ENCODE measurements at places on chromosomes 12 and 14.

- DNase-seq: no peak
These were observed 28.3 kb downstream of the PITPNM2 start for GRCh38 chr12:123122626-123123025.

GRCh38 chr12:112710414-112710813 is 81.1 kb upstream of the RPH3A start:
- DNase-seq: no peak

GRCh38 chr12:71069311-71069710 is 88.5 kb downstream of the TSPAN8 start:
- no peak for DNase-seq

GRCh38 chr14:69580009-69580577 is 5.4 kb upstream of the CCDC177 start:
- peak; percentile 37 for DNase-seq

- no peak for DNase-seq
These were observed 747.6 kb upstream of the LRFN5 start for GRCh38 chr14:40859055-40859454.

DNA sequence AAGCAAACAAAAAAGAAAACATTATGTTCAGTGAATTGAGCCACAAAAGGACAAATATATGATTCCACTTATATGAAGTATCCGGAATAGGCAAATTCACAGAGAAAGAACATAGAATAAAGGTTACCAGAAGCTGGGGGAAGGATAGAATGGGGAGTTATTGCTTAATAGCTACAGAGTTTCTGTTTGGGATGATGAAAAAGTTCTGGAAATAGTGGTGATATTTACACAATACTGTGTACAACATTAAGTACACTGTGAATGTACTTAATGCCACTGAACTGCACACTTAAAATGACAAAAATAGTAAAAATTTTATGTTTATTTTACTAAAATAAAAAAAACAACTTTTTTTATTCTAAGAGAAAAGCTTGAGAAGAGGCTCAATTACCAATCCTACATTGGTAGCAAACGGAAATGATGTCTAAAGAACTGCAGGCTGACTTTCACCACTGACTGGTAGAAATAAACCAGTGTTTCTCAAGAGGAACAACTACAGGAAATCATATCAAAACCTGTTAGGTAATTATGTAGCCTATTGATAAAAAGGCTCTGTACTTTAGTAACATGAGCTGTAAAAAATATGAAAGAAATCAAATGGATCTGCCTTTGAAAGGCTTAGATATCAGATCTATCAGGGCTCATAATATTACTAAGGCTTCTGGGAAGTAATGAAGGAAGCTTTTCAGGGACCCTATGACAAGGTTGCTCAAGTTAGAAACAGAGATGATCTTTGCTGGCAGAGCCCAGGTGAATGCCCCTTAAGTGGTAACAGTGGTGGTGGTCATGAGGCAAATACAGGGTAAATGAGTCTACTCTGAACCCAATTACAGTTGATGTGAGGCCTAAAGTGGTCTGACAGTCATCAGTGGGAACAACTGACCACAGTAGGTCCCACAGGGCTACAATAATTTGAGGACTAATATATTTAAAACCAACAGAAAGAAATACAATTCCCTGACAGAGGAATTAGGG is 41.3 kb downstream of the BAZ1A start:
- DNase-seq: no peak

GRCh38 chr14:92490239-92490959 is 23.2 kb upstream of the RIN3 start:
- no peak for DNase-seq

DNA sequence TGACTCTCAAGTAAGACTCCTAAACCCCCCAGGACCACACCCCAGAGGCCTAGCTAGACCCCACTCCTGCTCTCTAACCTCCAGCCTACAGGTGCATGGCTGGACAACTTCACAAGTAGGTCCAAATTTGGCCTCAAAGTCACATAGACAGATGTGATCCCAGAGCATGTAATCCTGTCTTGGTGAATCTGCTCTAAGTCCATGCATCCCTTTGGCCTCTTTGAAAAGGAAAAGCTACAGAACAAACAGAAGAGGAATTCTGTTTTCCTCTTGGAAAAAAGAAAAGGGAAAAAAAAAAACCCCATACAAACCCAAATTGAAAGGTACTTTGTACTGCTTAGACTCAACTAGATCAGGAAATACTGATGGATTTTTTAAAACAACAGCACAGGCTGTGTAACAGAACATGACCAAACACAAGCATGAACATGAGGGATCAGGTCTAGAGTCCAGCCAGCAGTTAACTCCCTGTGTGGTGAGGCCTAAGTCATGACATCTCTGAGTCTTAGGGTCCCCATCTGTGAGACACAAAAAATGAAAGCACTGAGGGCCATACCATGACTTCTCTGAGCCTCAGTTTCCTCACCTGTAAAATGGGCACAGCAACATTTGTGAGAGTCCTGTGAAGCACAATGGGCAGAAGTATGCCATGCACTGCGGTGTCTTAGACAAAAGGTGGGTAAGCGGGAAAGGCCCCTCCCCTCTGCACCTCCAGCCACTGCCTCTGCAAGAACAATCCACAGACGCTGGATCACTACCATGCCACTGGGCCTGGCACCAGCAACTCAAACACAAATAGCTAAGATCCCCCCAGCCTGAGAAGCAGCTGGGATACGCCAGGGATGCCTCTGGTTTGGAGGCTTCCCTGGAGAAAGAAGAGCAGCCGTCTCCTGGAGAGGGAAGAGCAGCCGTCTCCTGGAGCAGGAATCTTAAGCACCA is 9.9 kb downstream of the PITPNM2 start:
- no peak for DNase-seq

DNA sequence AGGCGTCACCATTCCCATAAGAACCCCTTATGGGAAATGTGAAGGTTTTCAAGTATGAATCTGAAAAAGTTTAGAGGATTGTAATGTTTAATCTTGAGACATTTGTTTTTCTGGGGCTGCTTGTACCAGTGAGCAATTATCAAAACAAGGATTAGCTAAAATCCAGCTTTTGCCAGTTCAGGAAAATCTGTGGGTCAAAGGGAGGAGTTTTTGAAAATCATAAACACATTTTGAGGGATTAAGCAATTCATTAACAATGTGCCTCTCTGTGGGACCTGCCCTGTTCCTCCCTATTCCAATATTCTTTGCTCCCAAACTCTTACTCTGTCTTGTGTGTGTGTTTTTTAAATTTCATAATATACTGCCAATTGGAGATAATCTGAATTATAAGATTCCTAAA is 11.7 kb upstream of the DAAM1 start:
- no peak for DNase-seq

- no peak for DNase-seq
These were observed 87.8 kb downstream of the DICER1 start for GRCh38 chr14:95069547-95069946.

- DNase-seq: no peak
These were observed 213.7 kb downstream of the PCNX1 start for GRCh38 chr14:71121001-71121400.

DNA sequence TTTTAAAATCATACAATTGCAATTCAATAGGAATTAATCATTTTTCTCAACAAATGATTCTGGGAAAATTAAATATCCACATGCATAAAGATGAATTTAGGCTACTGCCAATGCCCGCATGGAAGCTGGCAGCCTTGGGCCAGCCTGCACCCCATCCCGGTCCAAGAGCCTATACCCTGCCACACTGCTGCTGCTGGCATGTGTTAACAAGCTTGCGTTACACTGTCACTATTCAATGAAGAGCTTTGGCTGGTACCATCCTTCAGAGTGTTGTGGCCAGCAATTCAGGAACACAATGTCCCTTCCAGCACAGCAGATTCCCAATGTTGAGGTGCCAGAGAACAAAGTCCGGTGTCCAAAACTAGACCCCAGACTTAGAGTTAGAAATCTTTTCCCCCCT is 13.6 kb upstream of the TAS2R14 start:
- no peak for DNase-seq

- no peak for DNase-seq
These were observed 67.1 kb upstream of the KRR1 start for GRCh38 chr12:75578546-75578945.

- no peak for DNase-seq
These were observed 1.5 kb downstream of the CRIP1 start for GRCh38 chr14:105487986-105488777.

GRCh38 chr14:99734406-99735051 is 50.4 kb downstream of the CYP46A1 start:
- no peak for DNase-seq

GRCh38 chr12:91377436-91377835 is 194.8 kb upstream of the DCN start:
- no peak for DNase-seq

DNA sequence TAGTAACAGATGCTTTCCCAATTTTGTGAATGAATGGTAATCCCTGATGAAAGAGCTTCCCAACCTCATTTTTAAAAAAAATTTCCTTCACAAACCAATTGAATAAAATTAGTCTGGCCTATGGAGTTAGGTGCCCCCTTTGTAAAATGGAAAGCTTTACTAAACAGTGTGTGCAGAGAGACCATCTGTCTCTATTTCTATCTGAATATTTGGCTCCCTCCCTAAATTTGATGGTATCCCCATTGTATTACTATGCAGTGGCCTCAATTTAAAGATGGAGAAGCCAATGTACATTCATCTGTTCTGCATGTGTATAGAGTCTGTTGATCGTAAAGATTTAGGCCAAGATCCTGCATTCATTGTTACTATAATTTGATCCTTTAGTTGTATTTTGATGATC is 397.7 kb upstream of the RGS6 start:
- DNase-seq: no peak

GRCh38 chr12:110885152-110885840 is 35.1 kb downstream of the MYL2 start:
- DNase-seq: no peak

DNA sequence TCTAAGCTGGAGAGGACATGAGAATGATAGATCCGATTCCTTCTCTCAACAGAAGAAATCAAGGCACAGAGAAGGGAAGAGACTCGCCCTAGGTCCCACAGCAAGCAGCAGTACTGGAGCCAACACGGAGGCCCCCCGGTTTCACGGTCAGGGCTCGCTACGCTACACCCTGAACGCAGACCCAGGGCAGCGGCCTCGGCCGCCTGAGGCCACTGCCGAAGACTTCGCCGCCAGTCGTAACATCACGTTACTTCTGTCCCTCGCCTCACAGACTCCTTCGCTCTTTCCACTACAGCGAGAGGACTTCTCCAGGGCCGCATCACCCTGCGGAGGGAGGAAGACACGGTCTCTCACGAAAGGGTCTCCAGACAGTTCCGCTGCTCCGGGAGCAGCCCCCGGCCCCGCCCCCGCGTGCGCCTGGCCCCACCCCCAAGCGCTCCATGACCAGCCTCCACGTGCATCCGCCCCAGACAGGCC is 411 bp upstream of the DCAF4 start:
- no peak for DNase-seq

- DNase-seq: no peak
These were observed 362.6 kb downstream of the AEBP2 start for GRCh38 chr12:19801941-19802340.

GRCh38 chr12:63668028-63668799 is at the start of gene DPY19L2:
Gene DPY19L2 (minus strand): TSS chr12:63668493. CDS start chr12:63668393, 100 bp downstream.
- DNase-seq: no peak

DNA sequence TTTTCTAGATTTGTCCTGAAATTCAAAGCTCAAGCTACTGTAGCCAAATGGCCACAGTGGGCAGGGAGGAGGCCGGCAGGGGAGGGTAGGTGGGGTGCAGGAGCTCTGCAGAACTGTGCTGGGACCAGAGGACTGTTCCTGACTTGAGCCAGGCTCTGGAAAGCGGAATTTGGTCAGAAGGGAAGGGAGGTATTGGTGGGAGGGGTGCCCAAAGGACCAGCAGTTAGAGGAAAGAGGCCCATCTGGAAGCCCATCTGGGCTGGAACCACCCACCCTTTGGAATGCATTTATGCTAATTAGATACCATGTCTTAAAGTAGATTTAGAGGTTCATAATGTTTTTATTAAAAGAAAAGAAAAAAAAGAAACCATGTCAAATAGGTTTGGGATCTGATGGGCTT is 24.5 kb upstream of the JPH4 start:
- no peak for DNase-seq

DNA sequence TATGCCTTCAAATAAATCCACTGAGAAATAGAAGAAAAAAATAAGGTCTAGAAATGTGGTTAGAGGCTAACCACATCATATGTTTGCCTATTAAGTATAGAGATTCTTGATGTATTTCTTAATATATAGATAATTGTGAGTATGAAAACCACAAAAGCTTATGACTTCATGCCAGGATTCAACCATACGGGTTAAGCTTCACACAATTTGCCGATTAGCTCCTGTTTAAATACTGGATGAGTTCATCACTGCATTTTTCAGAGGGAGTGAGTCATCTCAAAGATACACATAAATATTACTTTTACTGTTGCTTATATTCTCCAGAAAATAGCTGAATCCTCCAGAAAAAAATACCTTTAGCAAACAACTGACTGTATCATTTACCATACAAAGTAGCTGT is 79.6 kb downstream of the RPL10L start:
- DNase-seq: no peak

DNA sequence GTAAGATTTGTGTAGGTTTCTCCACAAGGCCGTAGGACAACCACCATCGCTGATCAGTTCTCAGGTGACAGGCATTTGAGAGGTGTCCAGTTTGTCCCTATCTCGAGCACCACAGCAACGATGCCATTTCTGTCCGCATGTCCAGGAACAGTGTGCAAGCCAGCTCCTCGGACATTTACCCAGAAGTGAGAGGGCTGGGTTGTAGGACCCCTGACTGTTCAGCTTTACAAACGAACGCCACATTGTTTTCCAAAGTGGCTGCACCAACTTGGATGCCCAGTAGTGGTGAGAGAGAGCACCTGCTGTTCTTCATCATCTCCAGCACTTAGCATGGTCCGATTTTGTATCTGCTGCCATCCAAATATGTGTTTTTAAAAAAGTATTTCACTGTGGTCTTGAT is 38.6 kb downstream of the CYP46A1 start:
- no peak for DNase-seq

DNA sequence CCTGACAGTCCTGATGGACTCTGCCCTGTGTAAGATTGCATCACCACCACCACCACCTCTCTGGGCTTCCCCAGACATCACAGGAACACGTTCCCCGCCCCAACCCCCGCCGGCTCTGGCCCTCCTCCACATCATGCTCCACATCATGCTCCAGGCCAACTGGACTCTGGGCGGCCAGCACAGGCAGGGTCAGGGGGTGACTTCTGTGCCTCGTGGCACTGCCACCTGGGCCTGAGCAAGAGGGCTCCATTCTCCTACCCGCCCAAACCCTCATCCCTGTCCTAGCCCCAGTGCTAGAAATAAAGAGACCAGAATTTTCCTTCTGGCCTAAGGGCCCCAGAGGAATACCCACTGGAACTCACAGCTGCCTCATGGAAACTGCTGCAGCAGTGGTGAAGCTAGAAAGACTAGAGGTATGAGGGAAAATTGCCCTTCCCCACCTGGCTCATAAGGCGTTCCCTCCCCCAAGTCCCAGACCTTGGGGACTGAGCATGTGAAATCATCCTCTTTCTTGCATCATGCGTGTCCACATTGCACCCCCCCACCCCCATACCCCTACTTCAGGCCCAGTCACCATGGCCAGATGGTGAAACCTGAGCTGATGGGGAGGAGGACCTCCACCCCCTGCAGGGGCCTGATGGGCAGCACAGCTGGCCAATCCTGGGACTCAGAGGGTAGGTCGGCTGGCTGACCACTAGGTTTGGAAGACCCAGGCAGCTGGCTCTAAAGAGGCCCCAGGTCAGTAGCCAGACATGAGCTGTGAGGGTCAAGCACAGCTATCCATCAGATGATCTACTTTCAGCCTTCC is at the start of gene INHBE:
Gene INHBE (plus strand): TSS at position 742 of the 808 bp plus-strand sequence. CDS start 230 bp downstream, outside the sequence.
- DNase-seq: no peak

GRCh38 chr14:23568600-23569331 is 1.2 kb upstream of the AP1G2 start:
- no peak for DNase-seq
